LoVo (cell line): ENCODE measurements at places on chromosomes 5 and 9.

- no peak for DNase-seq
Measured at GRCh38 chr5:171524466-171524865, 105.0 kb downstream of the FGF18 start.

DNA sequence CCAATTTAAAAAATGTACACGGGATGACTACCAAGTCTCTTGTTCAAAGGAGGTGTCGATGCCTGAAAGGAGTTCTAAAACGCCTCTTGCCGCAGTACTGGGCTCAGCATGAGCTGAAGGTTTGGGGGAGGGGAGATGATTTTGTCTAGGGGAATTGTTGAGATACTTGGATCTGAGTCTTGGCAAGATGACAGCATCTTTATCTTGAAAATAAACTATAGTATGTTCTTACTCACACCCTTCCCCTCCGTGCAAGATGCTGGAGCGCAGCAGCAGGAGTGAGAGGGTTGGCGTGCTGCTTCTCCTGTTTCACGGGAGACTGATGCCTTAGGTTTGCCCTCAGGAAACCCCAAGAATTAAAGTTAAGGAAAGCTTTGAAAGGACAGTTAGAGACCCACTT is 47.3 kb downstream of the FAM78A start:
- no peak for DNase-seq

DNA sequence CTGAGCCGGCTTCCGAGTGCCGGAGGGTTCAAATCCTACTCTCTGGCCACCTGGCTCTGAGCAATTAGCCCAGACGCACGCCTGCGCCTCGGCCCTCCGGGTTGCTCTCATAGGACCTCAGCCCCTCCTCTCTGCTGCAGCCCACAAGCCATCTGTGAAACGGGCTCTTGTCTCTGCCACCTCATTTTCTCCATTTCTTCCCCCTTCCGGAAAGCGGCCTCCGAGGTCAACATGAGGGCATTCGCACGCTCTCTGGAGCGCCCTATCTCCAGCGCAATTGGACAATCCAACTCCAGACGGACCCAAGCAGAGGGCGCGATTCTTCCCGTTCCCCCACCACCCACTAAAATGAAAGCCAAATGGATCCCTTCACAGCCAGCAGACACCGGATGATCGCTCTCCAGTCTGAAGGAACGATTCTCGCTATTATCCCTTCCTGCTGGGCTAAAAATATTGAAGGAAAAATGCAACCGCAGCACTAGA is 41.5 kb downstream of the VAV2 start:
- no peak for DNase-seq

DNA sequence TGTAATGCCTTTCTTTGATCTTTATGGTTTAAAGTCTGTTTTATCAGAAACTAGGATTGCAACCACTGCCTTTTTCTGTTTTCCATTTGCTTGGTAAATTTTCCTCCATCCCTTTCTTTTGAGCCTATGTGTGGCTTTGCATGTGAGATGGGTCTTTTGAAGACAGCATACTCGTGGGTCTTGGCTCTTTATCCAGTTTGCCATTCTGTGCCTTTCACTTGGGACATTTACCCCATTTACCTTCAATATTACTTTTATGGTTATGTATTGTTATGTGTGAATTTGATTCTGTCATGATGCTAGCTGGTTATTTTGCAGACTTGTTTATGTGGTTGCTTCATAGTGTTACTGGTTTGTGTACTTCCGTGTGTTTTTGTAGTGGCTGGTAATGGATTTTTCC is 59.2 kb downstream of the YTHDC2 start:
- DNase-seq, result no peak

- no peak for DNase-seq
Measured at GRCh38 chr5:72154076-72154756, 46.9 kb downstream of the MAP1B start.

DNA sequence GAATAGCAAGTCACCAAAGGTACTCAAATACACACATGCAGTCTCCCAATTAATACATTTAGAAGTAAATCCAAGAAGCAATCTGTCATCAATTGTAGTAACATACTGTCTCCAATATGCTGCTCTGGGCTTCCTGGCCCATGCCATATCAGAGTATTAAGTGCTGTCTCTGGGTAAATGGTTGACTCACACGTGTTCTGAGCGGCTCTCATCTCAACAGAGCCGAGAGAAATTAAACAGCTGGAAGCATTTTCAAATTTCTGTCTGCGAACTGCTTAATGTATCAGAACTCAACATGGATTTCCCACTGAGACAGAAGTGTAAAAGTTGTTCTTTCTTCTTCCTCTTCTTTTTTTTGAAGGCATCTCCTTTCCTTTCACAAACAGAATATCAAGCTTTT is 247.3 kb upstream of the TAS2R1 start:
- DNase-seq, result no peak
